ENCODE measurements at places on chromosomes 11 and 22. TPM values are rescaled to one million over a fixed set of nuclear protein-coding genes. Genes with fewer than 3 reads are reported as not detected.

DNA sequence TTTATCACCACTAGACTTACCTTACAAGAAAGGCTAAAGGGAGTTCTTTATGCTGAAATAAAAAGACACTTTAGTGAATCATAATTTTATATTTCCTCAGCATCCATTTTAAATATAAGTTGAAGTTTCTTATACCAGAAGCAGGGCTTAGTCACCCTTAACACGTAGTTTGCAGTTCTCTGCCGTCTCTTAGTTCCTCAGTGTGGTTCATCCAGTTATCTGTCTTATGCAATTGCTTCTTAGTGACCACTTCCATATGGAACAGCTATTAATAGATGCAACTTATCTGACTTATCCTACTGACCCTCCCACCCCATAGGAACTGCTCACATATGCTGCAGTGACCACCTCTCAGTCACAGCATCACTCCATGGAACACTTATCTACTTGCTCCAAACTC, 11.7 kb upstream of the SLC36A4 start:
- no peak for DNase-seq

- no peak for DNase-seq
Observed at GRCh38 chr11:38723361-38723760, 2125.3 kb upstream of the RAG2 start.

DNA sequence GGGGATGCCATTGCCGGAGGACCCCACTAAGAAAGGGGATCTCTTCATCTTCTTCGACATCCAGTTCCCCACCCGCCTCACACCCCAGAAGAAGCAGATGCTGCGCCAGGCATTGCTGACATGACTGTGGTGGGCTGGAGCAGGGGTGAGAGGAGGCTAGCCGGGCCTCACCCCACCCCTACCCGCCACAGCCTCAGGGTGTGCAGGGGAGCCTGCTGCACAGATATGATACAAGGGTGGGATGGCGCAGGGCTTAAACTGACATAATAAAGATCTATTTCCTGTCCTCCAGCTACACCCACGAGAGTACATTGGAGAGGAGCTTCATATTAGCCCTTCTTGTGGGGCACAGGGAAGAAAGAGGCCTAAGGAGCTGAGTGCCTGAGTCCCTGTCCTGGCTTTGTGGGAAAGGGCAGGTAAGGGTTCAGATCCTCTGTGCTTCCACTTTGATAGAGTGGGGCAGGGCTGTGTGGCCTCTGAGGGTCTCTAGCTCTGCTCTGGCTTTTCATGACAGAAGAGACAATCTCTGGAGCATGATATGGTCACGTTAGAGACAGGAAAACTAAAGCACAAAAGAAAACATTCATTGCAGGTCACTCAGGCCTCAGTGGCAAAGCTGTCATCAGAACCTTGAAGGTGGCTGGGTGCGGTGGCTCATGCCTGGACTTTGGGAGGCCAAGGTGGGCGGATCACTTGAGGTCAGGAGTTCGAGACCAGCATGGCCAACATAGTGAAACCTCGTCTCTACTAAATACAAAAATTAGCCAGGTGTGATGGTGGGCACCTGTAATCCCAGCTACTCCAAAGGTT, 12.4 kb downstream of the UCP2 start:
- no peak for DNase-seq

- no peak for DNase-seq
Observed at GRCh38 chr11:66337103-66337899, 1.1 kb upstream of the RIN1 start.

DNA sequence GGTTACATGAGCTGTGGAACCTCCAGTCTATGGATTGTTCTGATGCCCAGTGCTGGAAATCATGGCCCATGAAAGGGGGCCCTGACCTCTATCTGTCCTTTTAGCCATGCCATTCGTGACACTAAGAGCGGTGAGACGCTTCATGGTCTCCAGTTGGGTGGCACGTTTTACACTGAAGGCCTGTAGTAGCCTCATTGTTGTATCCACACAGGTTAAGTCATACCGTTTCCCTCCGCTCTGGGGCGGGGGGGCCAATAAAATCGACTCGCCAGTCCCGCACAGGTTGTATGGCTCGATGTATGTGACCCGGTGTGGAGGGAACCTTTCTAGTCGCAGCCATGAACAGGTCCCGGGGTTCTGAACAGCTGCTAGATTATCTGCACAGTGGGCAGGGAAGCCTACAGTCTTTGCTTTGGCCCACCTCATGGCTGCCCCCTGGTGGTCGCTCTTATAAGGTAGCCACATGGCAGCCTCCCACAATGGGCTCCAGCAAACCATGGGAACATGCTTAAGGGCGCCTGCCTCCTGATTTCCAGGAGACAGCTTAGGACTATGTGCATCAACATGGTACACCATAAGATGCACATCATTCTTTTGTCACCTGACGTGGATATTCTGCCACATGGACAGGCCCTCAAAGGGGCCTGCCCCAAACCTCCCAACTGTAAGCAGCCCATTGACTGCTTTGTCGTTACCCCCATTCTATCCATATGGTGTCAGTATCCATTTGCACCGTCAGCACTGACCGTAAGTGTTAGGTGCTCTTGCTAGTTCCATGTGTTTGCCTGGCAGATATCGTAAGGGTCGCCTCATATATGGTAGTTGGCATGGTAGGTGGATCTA, 19.7 kb upstream of the APOL3 start:
- DNase-seq = peak; percentile 78

Gene TRAF6
- total RNA-seq = 16.8 TPM

Gene RIMBP3C
- not detected for total RNA-seq
